A549 treated with RU486 at 1 μM for 4 hours (cell line): ENCODE measurements at places on chromosomes 1 and 21. TPM values are rescaled to one million over a fixed set of nuclear protein-coding genes. Genes with fewer than 3 reads are reported as not detected.

SLC25A33 gene
- 2.4 to 4.1 TPM (median 3.4 TPM) in 5 replicates for total RNA-seq

TEX35 gene
- 0.08 to 0.12 TPM in 2 of 5 replicates, not detected in the others for total RNA-seq

B3GALNT2 gene
- 11.9 to 22.4 TPM (median 18.8 TPM) in 5 replicates for total RNA-seq

PTGS2 gene
- 5.8 to 11.2 TPM (median 9.0 TPM) in 5 replicates for total RNA-seq

TSPAN1 gene
- total RNA-seq, result 1.7 to 4.6 TPM (median 2.3 TPM) in 5 replicates

POGK gene
- total RNA-seq, result 21.8 to 31.2 TPM (median 29.6 TPM) in 5 replicates

STIL gene
- 8.0 to 11.0 TPM (median 10.6 TPM) in 5 replicates for total RNA-seq

TLCD4 gene
- 3.6 to 11.1 TPM (median 10.4 TPM) in 5 replicates for total RNA-seq

RGS18 gene
- not detected in 5 replicates for total RNA-seq

RCSD1 gene
- total RNA-seq, result 0.06 to 0.16 TPM (median 0.11 TPM) in 4 of 5 replicates, not detected in the other

LCE1F gene
- not detected in 5 replicates for total RNA-seq

LHX4 gene
- total RNA-seq, result 0.35 to 0.80 TPM (median 0.48 TPM) in 5 replicates

SORT1 gene
- total RNA-seq, result 3.0 to 4.8 TPM (median 3.8 TPM) in 5 replicates

PRR9 gene
- not detected in 5 replicates for total RNA-seq

HSPB7 gene
- not detected in 5 replicates for total RNA-seq

VASH2 gene
- 2.6 to 3.8 TPM (median 3.5 TPM) in 5 replicates for total RNA-seq

KCNK1 gene
- 14.1 to 19.8 TPM (median 17.8 TPM) in 5 replicates for total RNA-seq

TFB2M gene
- 33.9 to 46.1 TPM (median 39.6 TPM) in 5 replicates for total RNA-seq

OLFM3 gene
- not detected in 5 replicates for total RNA-seq

TMCC2 gene
- total RNA-seq, result 2.0 to 3.3 TPM (median 2.7 TPM) in 5 replicates

G0S2 gene
- 2.3 to 3.1 TPM (median 2.8 TPM) in 5 replicates for total RNA-seq

SH2D1B gene
- 0.05 to 0.37 TPM (median 0.12 TPM) in 4 of 5 replicates, not detected in the other for total RNA-seq

TRIM63 gene
- total RNA-seq, result 0.07 to 0.08 TPM in 2 of 5 replicates, not detected in the others

MCOLN3 gene
- total RNA-seq, result 1.7 to 3.8 TPM (median 3.6 TPM) in 5 replicates

RLF gene
- 3.2 to 6.3 TPM (median 5.7 TPM) in 5 replicates for total RNA-seq

DMRTA2 gene
- total RNA-seq, result 0.05 to 0.33 TPM (median 0.16 TPM) in 5 replicates

RALGPS2 gene
- total RNA-seq, result 13.1 to 28.5 TPM (median 23.0 TPM) in 5 replicates

CRYAA gene
- total RNA-seq, result not detected in 5 replicates

MFN2 gene
- total RNA-seq, result 29.1 to 36.4 TPM (median 33.8 TPM) in 5 replicates

FAM131C gene
- total RNA-seq, result 10.8 to 19.2 TPM (median 15.8 TPM) in 5 replicates

UAP1 gene
- total RNA-seq, result 21.3 to 34.2 TPM (median 31.1 TPM) in 5 replicates

B3GALT5 gene
- total RNA-seq, result 0.15 to 0.29 TPM (median 0.23 TPM) in 5 replicates

SESN2 gene
- total RNA-seq, result 6.5 to 10.0 TPM (median 8.7 TPM) in 5 replicates

SELE gene
- not detected in 5 replicates for total RNA-seq

AMY2A gene
- not detected in 5 replicates for total RNA-seq

GPN2 gene
- total RNA-seq, result 19.0 to 32.4 TPM (median 28.6 TPM) in 5 replicates

ZFP69B gene
- 0.76 to 2.6 TPM (median 1.9 TPM) in 5 replicates for total RNA-seq

BSND gene
- not detected in 5 replicates for total RNA-seq

HTR6 gene
- total RNA-seq, result 0.13 to 0.22 TPM (median 0.14 TPM) in 4 of 5 replicates, not detected in the other

CEP85 gene
- total RNA-seq, result 12.2 to 15.1 TPM (median 13.6 TPM) in 5 replicates
